PC-3 (cell line): ENCODE measurements at places on chromosomes 1 and 21. TPM values are rescaled to one million over a fixed set of nuclear protein-coding genes. Genes with fewer than 3 reads are reported as not detected.

OR10Z1 gene
- total RNA-seq = not detected in 2 replicates

THEM5 gene
- total RNA-seq = not detected in 2 replicates

DNA sequence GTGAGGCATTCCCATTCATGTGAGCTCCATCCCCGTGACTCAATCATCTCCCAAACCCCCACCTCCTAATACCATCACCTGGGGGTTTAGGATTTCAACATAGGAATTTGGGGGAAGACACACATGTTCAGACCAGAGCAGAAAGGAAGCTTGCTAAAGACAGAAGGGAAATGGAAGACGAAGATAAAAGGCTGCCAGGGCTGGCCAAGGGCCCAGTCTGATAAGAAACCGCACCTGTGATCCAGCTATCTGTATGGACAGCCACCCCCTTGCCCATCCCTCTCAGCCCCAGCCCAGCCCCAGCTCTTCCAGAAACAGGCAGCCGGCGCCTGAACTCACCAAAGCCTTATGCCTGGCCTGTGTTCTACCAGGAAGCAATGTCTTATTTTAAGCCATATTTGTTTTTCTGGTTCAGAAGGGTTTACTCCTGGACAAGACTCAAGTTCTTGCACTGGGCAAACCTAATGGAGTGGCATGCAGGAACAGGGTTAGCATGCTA, 198.4 kb upstream of the VAMP3 start:
- DNase-seq = no peak

DNA sequence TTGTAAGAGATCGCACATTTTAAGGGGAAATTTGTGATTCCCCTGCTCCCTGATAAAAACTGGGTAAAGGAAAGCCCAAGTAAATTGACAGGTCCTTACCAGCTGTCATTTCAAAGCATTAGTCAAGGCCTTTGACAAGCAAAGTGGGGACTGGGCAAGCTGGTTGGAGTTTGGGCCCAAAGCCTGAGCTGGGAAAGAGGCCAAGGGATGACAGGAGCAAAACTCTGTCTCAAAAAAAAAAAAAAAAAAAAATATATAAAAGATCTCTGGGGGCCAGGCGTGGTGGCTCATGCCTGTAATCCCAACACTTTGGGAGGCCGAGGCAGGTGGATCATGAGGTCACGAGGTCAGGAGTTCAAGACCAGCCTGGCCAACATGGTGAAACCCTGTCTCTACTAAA, 36.9 kb downstream of the SLC2A1 start:
- no peak for DNase-seq
